Pancreas (tissue), 10 donors: ENCODE measurements at places on chromosomes 7 and 10. TPM values are rescaled to one million over a fixed set of nuclear protein-coding genes. Genes with fewer than 3 reads are reported as not detected.

DNA sequence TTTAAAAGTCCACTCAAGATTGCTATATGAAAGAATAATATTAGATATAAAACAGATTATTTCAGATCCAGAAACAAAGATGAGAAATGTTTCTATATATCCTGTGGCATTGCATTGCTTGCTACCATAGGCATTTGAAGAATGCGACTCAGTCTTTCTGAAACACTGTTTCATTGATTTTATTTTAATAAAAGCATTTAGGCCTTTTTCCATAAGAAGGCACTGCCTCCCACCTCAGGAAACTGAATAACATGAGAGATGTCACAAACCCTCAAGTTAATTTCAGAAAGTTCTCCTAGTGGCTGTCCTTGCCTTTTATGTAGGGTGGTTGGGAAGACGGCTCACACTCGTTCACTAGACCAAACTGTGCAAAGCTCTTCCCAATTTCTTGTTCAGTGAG, 23.3 kb downstream of the PRPS1L1 start:
- DNase-seq, result no peak

GRCh38 chr10:119702583-119702982, 23.3 kb upstream of the INPP5F start:
- no peak for DNase-seq

DNA sequence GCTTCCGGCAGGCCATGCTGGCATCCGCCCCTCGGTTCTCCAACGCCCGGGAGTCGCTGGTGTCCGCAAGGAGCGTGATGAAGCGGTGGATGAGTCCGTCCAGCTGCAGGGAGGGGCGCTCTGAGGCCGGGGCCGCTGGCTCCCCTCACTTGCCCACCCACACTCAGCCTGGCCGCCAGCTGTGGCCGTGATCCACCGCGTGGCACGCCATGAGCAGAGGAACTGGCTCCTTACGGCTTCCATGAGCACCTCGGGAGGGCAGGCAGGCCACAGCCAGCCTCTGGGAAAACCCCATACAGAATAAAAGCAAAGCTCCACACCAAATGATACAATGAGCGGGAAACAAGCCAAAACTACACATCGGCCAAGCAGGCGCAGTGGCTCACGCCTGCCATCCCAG, 15.5 kb upstream of the MICALL2 start:
- DNase-seq, result no peak

- no peak for DNase-seq
Observed at GRCh38 chr7:40341836-40342235, 207.0 kb downstream of the SUGCT start.

- peak; percentile 45 for DNase-seq
Observed at GRCh38 chr10:124719213-124719851, 24.8 kb downstream of the FAM53B start.

- DNase-seq, result no peak
Observed at GRCh38 chr7:271266-272107, 18.5 kb upstream of the FOXL3 start.

DNA sequence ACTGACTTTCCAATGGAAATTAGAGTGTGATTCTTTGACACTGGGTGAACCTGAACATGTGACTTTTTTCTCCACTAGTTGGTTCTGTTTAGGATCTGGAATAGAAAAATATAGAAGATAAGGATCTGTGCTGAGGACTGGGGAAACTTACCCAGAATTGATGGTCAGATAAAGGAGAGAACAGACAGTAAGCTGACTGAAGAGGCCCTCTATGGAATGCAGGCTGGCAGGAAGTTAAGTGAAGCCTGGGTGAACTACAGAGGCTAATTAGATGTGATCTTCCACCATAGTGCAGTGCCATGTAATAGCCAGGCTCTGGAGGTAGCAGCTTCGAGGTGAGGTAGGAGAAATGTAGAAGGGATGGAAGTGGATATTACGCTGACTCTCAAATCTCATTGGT, 455.3 kb downstream of the PLXDC2 start:
- DNase-seq, result no peak

GRCh38 chr7:133556553-133556952, 303.7 kb downstream of the EXOC4 start:
- DNase-seq, result no peak

- DNase-seq, result no peak
Observed at GRCh38 chr7:128869944-128870285, 7.3 kb downstream of the ATP6V1F start.

GRCh38 chr10:21649454-21649872, 115.4 kb downstream of the MLLT10 start:
- DNase-seq, result no peak

- DNase-seq, result no peak
Observed at GRCh38 chr7:83579740-83580139, 69.2 kb downstream of the SEMA3E start.

GRCh38 chr10:110857265-110858171, 14.2 kb upstream of the PDCD4 start:
- DNase-seq, result no peak

DNA sequence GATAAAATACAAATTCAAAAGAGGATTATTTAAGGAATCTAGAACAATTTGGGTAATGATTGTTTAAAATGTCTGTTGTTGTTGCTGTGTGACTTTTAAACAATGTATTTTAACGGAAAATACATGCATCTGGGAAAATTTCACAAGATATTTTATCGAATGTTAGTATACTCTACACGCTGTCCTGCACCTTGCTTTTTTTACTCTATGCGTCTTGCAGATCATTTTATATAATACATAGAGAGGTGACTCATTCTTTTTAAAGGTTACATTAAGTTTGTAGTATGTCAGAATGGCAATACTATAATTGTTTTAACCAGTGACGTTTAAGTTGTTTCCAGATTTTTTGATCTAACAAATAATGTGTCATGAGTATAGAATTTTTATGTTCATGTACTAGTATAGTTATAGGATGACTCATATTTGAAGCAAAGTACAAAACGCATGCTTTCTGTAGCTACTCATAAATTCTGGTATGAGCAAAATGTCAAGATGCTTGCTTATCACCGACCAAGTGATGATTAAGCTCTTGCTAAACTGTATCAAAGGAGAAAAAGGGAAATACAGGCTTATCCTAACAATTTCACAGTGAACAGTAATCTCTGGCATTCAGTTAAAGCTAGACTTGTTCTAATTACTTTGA, 4.9 kb downstream of the DKK1 start:
- DNase-seq, result no peak

GRCh38 chr7:23017309-23017708, 3.4 kb upstream of the HYCC1 start:
- no peak for DNase-seq

DNA sequence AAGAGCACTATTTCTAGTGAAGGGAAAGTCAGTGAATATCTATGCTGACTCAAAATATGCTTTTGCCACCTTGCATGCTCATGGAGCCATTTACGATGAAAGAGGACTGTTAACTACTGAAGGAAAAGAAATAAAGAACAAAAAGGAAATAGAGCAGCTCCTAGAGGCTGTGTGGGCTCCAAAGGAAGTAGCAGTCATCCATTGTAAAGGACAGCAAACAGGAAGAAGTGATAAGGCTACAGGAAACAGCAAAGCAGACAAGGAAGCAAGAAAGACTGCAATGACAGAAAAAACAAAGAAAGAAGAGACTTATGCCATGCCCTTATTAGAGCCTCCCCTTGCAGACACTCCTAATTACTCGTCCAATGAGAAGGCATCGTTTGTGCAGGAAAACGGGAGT, 12.0 kb upstream of the ZNF33B start:
- no peak for DNase-seq

DNA sequence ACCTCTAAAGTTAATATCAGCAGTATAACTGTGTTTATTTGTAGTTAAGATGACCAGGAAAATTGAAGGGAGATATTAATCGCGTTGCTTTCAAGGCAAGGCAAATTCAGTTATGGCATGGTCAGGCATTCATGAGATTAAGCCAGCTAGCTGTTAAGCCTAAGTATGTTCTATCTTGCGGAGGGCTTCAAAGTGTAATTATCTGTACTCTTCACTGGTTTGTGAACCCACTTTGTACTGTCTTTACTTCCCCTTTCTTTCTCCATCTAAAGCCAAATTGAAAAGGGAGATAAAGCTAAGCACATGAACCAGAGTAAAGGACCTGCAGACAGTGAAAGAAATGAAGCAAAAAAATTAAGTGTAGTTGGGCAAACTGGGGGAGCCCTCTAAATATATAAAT, 483.1 kb upstream of the NRP1 start:
- DNase-seq, result no peak

GRCh38 chr7:131235489-131236317, 92.0 kb upstream of the MKLN1 start:
- DNase-seq, result peak; percentile 19

GRCh38 chr7:35253710-35254495, at the start of gene TBX20:
TBX20 (minus strand) TSS chr7:35254100; CDS start chr7:35253620, 480 bp downstream.
- peak; percentile 26 for DNase-seq

DNA sequence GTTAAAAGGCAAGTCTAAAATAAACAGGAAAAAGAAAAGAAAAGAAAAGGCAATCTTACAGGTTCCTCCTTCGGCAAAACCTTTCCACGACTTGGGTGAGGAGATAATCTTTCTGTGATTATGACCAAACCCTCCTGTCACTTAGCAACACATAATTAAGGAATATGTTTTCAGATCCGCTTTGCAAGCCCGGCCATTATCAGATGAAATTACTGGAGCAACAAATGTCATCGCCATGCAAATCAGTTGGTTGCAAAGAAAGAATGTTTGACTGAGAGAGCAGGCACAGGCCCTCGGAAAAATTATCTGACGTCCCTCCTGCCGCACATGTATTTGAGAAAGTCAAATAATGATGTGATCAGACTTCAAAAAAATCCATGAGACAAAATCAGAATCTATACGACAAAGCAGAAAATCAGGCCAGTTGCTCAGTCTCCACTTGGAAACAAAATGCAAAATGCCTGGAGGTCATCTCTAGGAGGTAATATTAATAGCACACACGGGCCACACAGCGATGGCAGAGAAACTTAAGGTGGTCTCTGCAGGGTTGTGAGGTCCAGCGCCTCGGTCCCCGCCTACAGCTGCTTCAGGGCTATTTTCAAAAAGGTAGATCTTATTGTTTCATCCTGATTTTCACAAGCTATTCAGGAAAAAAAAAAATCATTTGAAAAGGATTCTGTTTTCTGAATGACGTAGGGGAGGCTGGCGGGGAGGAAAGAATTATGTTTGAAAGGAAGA, 82.7 kb downstream of the ZRANB1 start:
- no peak for DNase-seq

DNA sequence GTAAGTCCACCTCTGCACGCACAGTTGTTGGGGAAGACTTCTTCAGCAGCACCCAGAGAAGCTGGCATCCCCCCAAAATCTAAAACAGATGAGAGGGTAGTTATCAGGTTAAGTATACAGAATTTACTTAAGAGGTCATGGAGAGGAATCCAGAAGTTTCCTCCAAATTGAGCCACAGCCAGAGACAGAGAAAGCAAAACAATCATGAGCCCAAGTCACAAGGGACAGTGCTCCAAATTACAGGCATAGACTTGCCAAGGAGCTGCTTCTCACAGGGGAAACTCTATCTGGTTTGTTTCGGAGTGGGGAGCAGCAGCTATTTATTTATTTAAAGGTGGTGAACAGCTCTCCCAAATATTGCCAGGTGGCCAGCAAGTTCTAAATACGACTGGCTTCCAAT, 308.4 kb downstream of the SKIDA1 start:
- DNase-seq, result no peak

Gene CH25H
- total RNA-seq, result 1.9 TPM

Gene GPR15LG
- not detected for total RNA-seq

Gene ACTL6B
- 0.98 TPM for total RNA-seq

Gene SLC35G1
- 5.0 TPM for total RNA-seq

Gene HOXA6
- not detected for total RNA-seq

Gene WNT2
- total RNA-seq, result 0.12 TPM

Gene CACNB2
- total RNA-seq, result 5.1 TPM

Gene LGI1
- not detected for total RNA-seq

Gene CLIP2
- total RNA-seq, result 21.6 TPM

Gene NEUROD6
- total RNA-seq, result not detected

Gene SLC39A12
- not detected for total RNA-seq

Gene MDH2
- 64.6 TPM for total RNA-seq

Gene CAMK2B
- 0.83 TPM for total RNA-seq

Gene NCF1
- total RNA-seq, result 0.32 TPM

Gene SFRP5
- 66.1 TPM for total RNA-seq

Gene NACAD
- 0.31 TPM for total RNA-seq

Gene SNX8
- total RNA-seq, result 15.8 TPM
